ENCODE measurements at places on chromosomes 1 and 21.

DNA sequence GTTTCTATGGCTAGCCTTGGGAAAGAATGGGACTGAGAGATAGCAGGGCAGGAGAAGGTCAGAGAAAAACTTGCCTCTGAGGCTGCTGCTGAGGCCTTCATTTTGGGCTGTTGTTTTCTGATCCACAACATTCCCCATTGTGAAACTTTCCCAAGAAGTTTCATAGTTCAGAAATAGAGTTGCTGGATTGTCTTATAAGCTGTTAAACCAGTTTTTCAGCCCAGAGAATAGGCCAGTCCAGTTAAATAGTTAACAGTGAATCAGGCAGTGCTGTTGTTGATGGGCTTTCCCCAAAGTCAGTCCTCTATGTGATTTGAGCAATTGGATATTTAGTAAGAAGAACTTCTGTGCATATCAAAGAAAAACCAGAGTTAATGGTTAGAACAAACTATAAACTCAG is 77.0 kb downstream of the C21orf91 start:
- DNase-seq: peak; percentile 79

- DNase-seq: no peak
Measured at GRCh38 chr21:45640001-45640887, 3.3 kb upstream of the PCBP3 start.

- no peak for DNase-seq
Measured at GRCh38 chr1:40438391-40439015, 11.8 kb upstream of the ZFP69B start.

DNA sequence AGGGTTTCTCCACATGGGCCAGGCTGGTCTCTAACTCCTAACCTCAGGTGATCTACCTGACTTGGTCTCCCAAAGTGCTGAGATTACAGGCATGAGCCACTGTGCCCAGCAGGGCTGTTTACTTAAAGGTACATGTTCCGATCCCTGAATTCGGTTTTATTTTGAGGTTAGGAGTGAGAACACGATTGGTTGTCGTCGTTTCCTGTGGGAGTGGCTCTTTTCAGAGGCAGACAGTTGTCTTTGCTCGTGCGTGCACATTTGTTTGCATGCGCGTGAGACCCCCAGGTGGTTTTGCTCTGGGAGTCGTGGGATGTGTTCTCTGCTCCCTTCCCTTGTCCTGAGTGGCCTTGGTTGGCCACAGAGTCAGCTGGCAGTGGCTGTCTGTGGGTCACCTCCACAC is 60.2 kb downstream of the SKI start:
- DNase-seq: no peak

DNA sequence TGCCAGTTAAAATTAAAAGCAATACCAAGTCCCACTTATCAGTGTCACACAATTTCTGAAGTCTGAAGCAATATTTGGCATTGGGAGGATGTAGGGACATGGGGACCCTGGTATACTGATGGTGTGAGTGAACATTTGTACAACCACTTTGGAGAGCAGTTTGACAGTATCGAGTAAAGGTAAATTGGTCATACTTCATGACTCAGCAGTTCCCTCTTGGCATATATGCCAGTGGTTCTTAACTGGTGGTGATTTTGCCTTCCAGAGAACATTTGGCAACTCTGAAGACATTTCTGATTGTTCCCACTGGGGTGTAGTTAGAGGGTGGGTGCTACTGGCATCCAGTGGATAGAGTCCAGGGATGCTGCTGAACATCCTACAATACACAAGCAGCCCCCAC is 19.7 kb downstream of the FMOD start:
- peak; percentile 45 for DNase-seq

GRCh38 chr1:98147280-98147679 is 226.4 kb upstream of the DPYD start:
- DNase-seq: no peak

GRCh38 chr1:911875-912739 is 11.6 kb upstream of the SAMD11 start:
- DNase-seq: no peak

DNA sequence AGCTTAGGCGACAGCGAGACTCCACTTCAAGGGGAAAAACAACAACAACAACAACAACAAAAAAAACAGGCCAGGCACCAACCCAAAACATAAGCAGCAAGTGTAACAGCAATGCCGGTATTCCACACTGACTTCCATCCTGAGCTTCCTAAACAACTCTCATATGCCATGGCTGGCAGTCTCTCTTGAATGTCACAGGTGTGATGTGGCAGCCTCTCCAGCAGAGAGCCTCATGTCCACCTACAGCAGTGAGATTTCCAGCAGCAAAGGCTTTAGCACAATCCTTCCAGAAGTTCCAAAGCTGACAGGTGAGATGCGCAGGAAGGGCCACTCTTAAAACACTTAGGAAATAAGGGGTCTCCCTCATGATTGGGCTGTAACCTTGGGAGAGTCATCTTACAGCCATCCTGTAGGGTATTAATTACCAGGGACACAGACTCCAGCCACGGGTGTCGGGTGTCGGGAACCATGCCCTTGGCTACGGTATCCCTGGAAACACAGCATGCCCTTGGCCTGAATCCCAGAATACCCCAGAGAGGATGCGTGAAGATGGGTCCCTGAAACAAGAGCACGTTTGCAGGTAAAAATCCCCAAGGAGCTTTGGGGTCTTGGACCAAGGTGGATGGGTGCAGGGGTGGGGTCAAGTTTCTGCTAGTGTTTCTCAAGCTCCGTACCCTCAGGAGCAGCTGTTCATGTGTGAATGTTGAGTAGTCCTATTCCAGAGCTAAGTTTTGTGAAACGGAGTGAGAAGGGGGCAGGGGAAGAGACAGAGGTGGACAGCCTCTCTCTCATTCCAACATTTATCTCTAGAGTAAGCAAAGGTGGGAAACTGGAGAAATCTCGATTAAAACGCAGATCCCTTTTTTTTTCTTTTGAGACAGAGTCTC is 31.4 kb downstream of the CLSTN1 start:
- no peak for DNase-seq

GRCh38 chr1:40810927-40811326 is 27.3 kb downstream of the KCNQ4 start:
- DNase-seq: no peak

- DNase-seq: no peak
Measured at GRCh38 chr1:70963374-70963773, 84.2 kb downstream of the PTGER3 start.

DNA sequence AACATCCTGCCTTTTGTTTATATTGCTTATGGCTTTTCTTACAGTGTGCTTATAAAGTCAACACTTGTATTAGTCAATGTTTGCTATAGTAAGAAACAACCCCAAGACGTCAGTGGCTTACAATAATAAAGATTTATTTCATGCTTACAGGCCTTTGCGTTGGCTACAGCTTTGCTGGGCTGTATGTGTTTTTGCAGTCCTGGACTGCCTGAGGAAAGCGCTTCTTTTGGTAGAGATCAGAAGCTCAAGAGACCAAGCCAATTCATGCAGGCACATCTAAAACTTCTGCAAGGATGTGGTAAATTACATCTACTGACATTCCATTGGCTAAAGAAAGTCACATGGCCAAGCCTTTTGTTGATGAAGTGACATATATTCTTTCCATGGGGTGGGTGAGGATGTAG is 17.5 kb upstream of the PRKAA2 start:
- DNase-seq: no peak

- peak; percentile 72 for DNase-seq
Measured at GRCh38 chr1:72431810-72432209, 149.5 kb upstream of the NEGR1 start.

DNA sequence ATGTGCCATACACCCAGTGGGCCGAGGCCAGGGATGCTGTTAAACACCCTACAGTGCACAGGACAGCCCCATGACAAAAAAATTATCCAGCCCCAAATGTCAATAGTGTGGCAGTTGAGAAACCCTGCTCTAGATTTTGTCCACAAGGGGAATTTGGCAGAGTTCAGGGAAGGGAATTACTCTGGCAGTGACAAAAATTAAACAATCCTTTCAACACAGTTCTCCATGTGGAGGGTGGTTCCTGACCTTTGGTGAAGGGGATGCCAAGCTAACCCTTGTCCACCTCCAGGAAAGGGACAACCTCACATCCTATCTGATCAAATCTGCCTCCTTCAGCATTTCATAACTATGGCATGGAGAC is 28.4 kb upstream of the CD84 start:
- no peak for DNase-seq

DNA sequence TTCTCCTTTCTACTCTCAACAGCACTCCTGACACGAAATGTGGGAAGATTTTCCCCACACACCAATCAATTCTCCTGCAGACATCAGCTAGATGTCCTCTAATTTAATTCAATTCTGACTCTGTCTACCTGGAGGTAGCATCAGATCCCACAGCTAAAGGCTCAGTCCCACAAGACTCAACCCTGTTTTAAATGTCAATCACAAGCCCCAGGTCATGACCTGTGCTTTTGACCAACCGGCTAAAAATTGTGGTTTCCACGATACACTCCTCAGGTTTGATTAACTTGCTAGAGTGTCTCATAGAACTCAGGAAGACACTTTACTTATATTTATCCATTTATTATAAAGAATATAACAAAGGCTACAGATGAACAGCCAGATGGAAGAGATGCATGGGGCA is 27.4 kb downstream of the IL23R start:
- no peak for DNase-seq

DNA sequence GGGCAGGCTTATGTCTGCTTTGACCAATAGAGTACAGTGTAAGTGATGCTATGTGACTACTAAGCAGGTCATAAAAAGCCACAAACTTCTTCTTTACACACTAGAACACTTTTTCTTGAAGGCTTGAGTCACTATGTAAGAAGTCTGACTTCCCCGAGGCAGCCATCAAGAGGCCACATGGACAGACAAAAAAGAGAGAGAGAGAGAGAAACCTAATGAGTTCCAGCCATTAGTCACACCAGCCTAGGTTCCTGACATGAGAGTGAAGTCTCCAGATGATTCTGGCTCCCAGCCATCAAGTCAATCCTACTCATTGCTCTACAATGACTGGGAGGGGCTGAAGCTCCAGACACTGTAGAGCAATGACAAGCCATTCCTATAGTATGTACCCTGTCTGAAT is 101.4 kb downstream of the LHX9 start:
- DNase-seq: peak; percentile 99

- peak; percentile 92 for DNase-seq
Measured at GRCh38 chr1:231395076-231395997, 26.8 kb downstream of the EGLN1 start.

GRCh38 chr1:210347112-210347511 is 18.4 kb downstream of the HHAT start:
- DNase-seq: no peak

DNA sequence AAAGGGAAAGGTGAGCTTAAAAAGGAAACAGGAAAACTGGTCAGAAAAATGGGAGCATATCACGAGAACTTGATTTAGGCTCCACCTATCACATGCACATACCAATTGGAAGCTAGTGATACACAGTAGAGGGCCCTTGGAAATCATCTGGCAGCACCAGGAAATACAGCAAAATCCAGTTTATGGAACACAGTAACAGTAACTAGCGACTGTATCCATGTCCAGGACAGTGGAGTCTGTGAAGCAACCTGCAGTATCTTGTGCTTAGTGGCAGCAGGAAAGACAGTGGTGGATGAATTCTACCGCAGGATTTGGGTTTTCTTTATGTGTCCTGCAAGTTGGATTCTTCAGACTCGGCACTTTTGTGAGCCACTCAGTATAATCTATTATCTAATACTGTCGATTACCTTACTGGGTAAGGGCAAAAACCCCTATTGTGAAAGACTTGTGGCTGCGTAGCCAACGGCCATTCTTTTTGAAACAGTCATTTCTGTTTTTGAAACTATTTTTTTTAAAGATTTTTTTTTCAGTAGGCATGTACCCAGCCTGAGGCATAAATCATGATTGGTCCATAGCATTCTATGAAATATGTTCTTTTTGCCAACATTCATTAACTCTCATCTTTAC is 1.6 kb upstream of the KDM4A start:
- peak; percentile 70 for DNase-seq

DNA sequence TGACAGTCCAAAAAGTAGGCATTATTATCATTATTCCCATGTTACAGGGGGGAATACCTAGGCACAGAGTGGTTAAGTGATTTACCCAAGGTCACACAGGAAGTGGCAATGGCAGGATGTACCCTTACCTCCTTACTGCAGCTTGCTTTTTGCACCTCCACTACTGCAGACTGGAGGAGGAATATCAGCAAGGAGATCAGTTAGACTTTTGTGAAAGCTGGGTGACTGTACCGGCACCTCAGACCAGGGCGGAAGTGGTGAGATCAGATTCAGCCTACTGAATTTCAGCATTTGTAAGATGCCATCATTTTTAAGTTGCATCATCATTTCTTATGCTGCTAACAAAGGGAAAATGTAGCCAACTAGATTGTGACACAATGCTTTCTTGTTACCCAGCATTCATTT is 4.5 kb downstream of the ADARB1 start:
- peak; percentile 89 for DNase-seq

DNA sequence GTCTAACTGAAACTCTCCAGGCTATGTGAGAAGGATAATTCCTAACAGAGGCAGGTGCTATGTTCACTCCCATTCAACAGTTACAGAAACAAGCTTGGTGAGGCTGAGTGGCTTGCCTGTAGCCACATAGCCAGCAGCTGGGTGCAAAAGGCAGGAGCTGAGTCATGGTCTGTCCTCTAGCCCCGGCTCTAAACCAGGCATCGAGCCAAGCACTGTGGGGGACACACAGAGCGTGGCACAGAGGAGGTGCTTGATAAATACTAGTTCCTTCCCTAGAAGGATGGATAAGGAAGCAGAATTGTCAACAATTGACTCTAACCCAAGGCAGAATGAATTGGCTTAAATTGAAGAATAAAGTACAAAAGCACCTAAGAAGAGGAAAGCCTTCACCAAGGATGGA is 10.4 kb upstream of the KCNA2 start:
- DNase-seq: peak; percentile 32

All from mammary epithelial cell (primary cell).